H1 (cell line): ENCODE measurements at places on chromosomes 5 and 9. TPM values are rescaled to one million over a fixed set of nuclear protein-coding genes. Genes with fewer than 3 reads are reported as not detected.

DNA sequence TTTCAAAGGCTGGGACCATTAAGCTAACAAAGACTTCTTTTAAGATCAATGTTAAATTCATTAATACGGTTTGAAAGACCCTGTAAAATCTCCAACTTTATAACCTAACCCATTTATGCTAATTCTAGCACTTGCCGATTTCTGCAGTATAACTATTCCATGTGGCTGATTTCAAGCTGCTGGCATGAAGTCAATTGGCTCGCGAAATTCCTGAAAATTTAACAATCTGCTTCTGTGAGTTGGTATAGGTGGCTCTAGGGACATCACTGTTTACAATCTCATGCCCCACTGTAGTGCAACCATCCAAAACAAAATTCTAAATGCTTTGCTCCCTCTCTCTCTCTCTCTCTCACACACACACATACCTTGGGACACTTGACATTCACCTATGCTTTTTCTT, 70.2 kb downstream of the LPAR1 start:
- peaks cover 2% of the 10 kb centered on the region; the same call in 1 of the 2 replicates for H3K4me1 ChIP-seq
- no peak overlapping the region for H3K27ac ChIP-seq
- H3K27me3 ChIP-seq: no peaks in the 10 kb centered on the region
- H3K4me3 ChIP-seq: no peak overlapping the region
- H3K36me3 ChIP-seq: no peaks in the 10 kb centered on the region
- DNase-seq: no peak

GRCh38 chr9:76399856-76400255, 5.6 kb upstream of the RFK start:
- H3K4me1 ChIP-seq: peaks cover 3% of the 10 kb centered on the region; the same call in 1 of the 2 replicates
- no peak overlapping the region for H3K27ac ChIP-seq
- H3K4me3 ChIP-seq: no peak overlapping the region

DNA sequence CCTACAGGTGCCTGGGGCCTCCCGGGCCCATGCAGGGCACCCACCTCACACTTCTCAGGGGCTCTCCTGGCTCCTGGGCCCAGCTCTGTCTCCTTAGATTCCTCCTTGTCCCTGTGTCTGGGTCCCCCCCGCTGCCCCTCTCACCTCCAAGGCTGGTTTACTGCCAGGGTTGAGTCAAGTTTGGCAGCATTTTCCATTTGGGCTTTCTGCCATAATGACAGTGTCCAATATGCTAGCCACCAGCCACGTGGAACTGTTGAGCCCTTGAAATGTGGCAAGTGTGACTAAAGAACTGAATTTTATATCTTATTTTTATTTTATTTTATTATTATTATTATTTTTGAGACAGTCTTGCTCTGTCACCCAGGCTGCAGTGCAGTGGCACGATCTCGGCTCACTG, 1.9 kb downstream of the TTC16 start:
- H3K4me3 ChIP-seq: no peak overlapping the region
- H3K27me3 ChIP-seq: no peaks in the 10 kb centered on the region
- H3K4me1 ChIP-seq: peaks cover 12% of the 10 kb centered on the region
- H3K36me3 ChIP-seq: no peaks in the 10 kb centered on the region
- no peak overlapping the region for H3K27ac ChIP-seq

DNA sequence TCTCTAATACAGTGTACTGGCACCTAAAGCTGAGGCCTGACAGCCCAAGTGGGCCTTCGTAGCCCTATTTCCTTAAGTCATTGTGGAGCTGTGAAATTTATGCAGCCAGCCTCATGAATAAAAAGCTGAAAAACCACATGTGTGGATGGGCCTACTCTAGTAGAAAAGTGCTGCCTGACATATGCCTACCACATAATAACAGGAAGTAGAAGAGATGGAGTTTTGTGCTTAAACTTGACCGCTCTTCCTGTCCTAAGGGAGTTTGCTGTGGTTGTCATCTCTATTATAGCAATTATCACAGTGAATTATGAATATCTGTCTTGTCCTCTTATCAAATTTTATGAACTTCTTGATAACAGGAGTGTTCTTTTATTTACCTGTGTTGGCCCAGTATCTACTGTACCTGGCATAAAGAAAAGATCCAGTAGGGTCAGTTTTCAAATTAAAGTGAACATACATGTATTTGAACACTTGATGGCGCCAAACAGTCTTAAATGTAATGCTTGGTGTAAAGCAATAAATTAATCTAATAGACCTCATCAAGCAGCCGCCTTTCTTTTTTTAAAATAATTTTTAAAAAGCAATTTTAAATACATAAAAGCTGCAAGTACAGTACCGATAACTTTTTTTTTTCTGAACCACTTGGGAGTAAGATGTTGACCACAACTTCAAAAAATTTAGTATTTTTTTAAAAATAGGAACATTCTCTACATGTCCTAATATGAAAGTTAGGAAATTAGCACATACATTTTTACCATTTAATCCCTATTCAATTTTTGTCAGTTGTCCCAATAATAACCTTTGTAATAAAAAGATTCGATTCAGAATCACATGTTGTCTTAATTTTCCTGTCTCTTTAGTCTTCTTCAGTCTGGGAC, 51.0 kb downstream of the FKTN start:
- no peaks in the 10 kb centered on the region for H3K4me1 ChIP-seq
- no peak overlapping the region for H3K4me3 ChIP-seq
- no peaks in the 10 kb centered on the region for H3K36me3 ChIP-seq

DNA sequence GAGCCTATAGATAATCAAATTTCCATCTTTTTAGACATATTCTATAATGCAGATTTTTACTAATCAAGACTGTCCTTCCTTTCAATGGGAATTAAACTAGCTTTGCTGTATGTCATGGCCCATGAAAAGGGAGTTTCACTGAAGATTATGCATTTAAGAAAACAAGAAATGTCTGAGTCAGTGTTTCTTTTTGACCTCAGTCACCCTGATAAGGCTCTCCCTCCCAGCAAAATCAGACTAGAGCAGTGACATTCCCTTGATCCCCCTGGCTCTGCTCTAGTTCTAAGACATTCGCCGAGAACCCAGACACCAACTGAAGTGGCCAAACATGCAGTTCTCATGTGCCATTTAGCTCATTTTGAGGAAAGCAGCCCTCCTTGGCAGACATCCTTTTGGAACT, 442.0 kb downstream of the ACTL7B start:
- no peaks in the 10 kb centered on the region for H3K36me3 ChIP-seq
- no peak overlapping the region for H3K27ac ChIP-seq
- no peaks in the 10 kb centered on the region for H3K4me1 ChIP-seq
- no peaks in the 10 kb centered on the region for H3K27me3 ChIP-seq
- no peak overlapping the region for H3K4me3 ChIP-seq

- no peak overlapping the region for H3K27ac ChIP-seq
- no peak overlapping the region for H3K4me3 ChIP-seq
- no peaks in the 10 kb centered on the region for H3K36me3 ChIP-seq
- DNase-seq: no peak
- no peaks in the 10 kb centered on the region; the same call in 1 of the 2 replicates for H3K4me1 ChIP-seq
- H3K27me3 ChIP-seq: no peaks in the 10 kb centered on the region
Observed at GRCh38 chr9:16272776-16273175, 597.7 kb downstream of the BNC2 start.

GRCh38 chr5:177393206-177393765, 7.2 kb downstream of the PFN3 start:
- no peaks in the 10 kb centered on the region for H3K36me3 ChIP-seq
- no peak overlapping the region for H3K27ac ChIP-seq
- H3K27me3 ChIP-seq: no peaks in the 10 kb centered on the region
- DNase-seq: no peak
- no peak overlapping the region for H3K4me3 ChIP-seq
- H3K4me1 ChIP-seq: no peaks in the 10 kb centered on the region; the same call in none of the 2 replicates

DNA sequence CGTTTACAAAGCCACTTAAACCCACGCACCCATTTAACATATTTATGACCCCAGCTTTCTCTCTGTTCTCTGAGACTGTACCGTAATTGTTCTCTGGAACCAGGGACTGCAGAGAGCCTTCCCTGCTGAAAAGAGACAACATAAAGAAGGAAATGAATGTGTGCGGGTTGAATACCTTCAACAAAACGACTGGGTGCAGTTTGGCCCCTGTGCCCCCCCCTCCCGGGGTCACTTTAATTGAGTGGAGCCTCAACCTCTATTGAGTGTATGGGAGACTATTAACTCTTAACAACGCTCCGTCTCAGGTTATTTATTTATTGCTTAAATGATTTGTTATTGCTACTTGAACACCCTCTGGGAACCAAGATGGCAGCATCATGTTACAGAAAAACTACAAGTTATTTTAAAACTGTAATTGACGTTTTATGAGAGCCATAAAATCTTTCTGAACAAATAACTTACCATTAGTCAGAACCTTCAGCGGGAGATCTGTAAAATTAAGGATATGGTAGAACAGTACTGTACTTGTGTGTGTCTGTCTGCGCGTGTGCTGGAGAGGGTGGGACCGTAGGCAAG, 70.6 kb downstream of the GAS1 start:
- no peaks in the 10 kb centered on the region for H3K4me1 ChIP-seq
- no peaks in the 10 kb centered on the region for H3K27me3 ChIP-seq
- no peak overlapping the region for H3K27ac ChIP-seq
- DNase-seq: no peak

- H3K27ac ChIP-seq: no peak overlapping the region
- DNase-seq: no peak
- H3K4me3 ChIP-seq: no peak overlapping the region
- no peaks in the 10 kb centered on the region for H3K27me3 ChIP-seq
Observed at GRCh38 chr5:126002222-126002897, 420.8 kb upstream of the GRAMD2B start.

DNA sequence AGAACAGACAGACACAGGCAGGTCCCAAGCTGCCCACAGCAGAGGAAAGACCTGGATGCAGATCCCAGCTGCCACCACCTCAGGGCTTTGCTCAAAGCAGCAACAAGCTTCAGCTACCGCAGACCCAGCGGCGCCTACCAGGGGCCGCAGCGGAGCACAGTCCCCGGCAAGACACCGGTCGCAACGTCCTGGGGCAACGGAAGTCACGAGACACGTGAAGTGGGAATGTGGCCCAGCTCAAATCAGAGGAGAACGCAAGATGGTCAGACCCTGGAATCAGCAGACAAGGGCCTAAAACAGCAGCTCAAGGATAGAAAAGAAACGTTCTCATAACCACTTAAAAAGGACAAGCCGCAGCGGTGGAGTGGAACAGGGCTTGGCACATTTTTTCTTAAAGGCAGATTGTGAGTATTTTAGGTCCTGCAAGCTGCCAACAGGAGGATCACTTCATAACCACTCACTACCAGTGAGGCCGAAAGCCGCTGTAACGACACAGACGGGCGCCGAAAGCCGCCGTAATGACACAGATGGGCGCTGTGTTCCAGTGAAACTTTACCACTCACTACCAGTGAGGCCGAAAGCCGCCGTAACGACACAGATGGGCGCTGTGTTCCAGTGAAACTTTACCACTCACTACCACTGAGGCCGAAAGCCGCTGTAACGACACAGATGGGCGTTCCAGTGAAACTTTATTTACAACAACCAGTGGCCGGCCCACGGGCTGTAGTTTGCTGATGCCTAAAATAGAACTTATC, 21.7 kb downstream of the SLC9A3 start:
- H3K27me3 ChIP-seq: 0 out of 2 replicates have a peak, but pooled peaks cover 5% of the 10 kb centered on the region
- DNase-seq: no peak
- no peak overlapping the region for H3K4me3 ChIP-seq
- H3K36me3 ChIP-seq: no peaks in the 10 kb centered on the region

DNA sequence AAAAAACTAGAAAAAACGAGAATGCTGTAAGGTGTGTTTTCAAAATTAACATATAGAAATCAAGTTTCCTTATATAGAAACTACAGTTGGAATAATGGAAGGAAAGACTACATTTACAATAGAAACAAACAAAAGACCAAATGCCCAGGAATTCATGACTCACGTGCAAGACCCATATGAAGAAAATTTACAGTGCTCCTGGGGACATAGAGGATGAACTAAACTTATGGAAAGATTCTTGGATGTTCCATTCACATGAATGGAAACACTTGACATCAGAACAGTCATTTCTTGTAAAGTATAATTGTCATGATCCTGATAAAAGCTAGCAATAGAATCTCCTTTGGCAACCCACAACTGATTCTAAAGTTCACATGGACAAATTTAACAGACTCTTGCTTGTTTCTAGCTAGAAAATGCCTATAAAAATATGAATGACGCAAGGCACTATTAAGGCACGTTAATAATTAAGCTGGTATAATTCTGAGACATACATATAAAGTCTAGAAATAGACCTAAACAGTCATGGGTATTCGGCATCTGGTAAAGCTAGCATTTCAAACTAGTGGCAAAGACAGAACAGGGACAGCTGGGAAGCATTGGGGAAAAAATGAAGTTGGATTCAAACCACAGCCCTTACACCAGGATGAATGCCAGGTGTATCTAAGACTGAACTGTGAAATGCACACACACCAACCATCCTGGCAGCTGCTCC, 5.1 kb upstream of the ZFP62 start:
- DNase-seq: no peak
- no peaks in the 10 kb centered on the region for H3K36me3 ChIP-seq
- no peak overlapping the region for H3K27ac ChIP-seq
- no peaks in the 10 kb centered on the region; the same call in 1 of the 2 replicates for H3K4me1 ChIP-seq

DNA sequence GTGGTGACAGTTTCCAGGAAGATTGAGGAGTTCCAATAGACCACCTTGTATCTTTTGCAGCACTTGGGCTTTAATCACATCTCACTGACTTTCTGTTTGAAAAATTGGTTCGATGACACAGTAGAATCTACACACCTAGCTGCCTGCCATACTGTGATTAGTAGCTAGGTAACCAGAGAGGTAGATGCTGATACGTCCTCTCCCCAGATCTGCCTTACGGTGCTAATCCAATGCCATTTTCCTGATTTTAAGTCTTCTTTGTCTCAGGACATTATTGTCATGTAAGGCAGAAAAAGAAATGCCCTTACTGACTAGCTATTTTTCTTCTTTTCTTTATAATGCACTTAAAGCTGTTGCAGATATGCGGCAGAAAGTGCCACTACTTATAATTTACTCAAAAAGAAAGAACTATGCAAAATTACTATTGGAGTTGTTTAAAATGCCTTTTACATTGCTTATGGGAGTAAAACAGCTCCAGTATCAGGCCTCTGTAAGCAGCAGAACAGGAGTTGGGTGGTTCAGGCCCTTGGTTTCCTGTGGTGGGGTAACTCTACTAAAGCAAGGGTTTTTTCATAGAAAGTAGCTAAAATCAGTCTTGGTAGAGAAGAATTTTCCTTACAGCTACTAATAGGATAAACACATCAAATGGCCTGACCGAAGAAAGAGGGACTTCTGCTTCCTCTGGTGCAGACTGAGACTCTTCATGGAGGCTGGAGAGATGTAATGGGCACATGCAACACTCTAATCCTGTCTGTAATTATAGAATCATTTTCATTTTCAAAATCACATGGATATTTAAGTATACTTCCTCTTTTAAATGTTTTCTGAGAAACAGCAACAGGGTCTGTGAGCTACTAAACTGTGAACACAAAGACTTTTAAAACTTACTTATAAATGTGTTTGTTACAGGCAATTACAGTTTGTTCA, 177.2 kb downstream of the MAPKAP1 start:
- no peaks in the 10 kb centered on the region for H3K36me3 ChIP-seq
- no peak overlapping the region for H3K4me3 ChIP-seq
- no peak for DNase-seq
- H3K27ac ChIP-seq: no peak overlapping the region
- peaks cover under 1% of the 10 kb centered on the region for H3K4me1 ChIP-seq
- no peaks in the 10 kb centered on the region for H3K27me3 ChIP-seq

CER1 gene
- 2.2 and 3.4 TPM in 2 replicates for total RNA-seq

FAM81B gene
- total RNA-seq: not detected in 2 replicates

KIF12 gene
- total RNA-seq: 3.4 and 3.9 TPM in 2 replicates

DND1 gene
- total RNA-seq: 0.41 and 0.84 TPM in 2 replicates

ANXA2R gene
- 0.17 and 0.29 TPM in 2 replicates for total RNA-seq

PCDHAC2 gene
- total RNA-seq: 3.7 and 4.9 TPM in 2 replicates

SPINK1 gene
- 0.48 TPM in 1 of 2 replicates, not detected in the other for total RNA-seq

SLC34A3 gene
- total RNA-seq: not detected in 2 replicates

CREB3 gene
- 24.4 and 26.5 TPM in 2 replicates for total RNA-seq

FBXL7 gene
- 17.8 and 19.1 TPM in 2 replicates for total RNA-seq

SHC3 gene
- total RNA-seq: 7.1 and 8.4 TPM in 2 replicates
